ENCODE measurements at places on chromosomes 7 and 10.

- no peak for DNase-seq
These were observed 11.5 kb downstream of the FAM131B start for GRCh38 chr7:143351060-143351459.

- DNase-seq: no peak
These were observed 75.1 kb downstream of the RELN start for GRCh38 chr7:103914147-103914899.

DNA sequence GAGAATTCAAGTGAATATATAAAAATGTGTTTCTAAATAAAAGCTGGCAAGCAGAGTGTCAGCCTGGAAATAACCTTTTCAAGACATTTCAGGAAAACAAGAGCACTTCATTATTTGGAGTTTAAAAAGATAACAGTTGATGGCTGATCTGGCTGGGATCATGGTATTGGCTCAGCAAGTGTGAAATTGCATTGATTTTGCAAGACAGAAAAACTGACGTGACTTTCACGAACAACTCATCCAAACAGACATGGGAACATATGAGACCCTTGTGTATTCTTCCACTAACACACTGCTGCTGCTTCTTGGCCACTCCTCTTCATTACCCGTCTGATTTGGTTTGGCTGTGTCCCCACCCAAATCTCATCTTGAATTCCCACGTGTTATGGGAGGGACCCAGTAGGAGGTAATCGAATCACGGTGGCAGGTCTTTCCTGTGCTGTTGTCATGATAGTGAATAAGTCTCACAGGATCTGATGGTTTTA is 108.5 kb downstream of the RAB18 start:
- DNase-seq: no peak

DNA sequence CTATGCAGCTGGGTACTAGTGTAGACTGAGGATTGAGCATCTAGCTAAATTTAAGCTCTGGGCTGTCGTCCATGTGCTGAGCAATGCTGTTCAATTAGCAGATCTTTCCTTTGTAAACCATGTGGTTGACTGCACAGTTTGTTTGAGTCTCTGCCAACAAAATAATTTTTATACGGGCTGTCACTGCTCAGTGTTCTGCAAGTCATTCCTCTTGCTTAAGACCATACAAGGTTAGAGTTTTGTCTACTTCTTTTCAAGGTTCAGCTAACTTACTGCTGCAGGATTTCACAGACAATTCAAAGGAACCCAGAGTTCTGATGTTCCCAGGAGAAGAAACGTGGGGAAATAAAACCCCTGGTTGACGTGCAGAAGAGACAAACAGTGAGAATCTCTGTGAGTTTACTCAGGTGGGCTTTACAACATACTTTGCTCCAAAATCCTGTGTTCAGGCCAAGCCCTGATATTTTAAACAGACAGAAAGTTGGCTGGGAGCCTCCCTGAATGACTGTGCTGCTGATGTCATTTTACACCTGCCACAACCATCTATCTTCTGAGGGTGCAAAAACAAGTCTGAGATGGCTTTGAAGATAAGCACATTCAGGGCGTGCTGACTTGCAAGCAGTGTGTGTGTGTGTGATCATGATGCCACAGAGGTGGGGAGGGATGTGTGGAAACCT is 177.1 kb upstream of the SVIL start:
- peak; percentile 62 for DNase-seq

- DNase-seq: no peak
These were observed 333.8 kb downstream of the CXCL12 start for GRCh38 chr10:44051091-44051490.

DNA sequence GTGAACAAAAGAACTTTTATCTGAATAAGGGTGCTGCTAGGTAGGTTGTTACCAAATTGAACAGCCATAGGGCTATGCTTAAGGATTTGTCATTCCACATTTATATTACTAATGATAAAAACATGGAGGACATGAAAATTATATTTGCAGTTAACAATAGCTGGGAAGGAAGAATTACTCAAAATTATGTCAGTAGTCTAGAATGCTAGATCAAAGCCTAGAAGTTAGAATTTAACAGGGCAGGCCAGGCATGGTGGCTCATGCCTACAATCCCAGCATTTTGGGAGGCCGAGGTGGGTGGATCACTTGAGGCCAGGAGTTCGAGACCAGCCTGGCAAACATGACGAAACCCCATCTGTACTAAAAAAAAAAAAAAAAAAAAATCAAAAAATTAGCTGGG is 9.4 kb downstream of the STK17A start:
- no peak for DNase-seq

GRCh38 chr7:86665669-86666068 is 22.0 kb downstream of the GRM3 start:
- DNase-seq: no peak

DNA sequence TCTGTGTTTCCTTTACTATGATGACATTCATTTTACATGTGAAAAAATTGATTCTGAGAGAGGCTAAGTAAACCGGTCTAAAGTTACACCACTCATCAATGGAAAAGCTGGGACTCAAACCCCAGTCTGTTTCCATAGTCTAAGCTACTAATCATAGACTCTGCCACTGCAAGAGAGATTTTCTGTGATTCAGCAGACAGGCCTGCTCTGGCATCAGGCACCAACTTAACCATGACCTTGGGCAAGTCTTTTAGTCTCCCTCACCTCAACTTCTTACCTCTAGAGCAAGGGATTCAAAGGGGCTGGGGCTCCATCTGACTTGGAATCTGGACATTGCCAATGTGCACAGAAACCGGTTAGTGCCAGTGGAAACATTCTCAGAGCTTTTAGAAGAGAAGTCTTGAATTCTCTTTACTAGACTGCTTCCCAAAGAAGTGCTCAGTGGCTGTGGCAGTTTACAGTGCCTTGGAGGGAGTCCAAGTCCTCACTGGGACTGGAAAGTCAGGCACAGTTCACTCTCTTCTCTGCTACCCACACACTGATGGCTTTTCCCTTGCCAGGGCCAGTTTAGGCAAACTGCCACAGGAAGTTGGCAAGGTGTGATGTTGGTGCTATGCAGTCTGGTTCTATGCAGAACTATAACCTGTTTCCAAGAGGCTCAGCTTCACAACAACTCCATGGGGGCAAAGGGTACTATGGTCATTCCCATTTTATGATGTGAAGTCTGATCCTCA is 4.5 kb upstream of the BLNK start:
- no peak for DNase-seq

- no peak for DNase-seq
These were observed 192.9 kb downstream of the EVX1 start for GRCh38 chr7:27435461-27435860.

GRCh38 chr10:76729841-76730487 is 907.6 kb downstream of the KCNMA1 start:
- no peak for DNase-seq

DNA sequence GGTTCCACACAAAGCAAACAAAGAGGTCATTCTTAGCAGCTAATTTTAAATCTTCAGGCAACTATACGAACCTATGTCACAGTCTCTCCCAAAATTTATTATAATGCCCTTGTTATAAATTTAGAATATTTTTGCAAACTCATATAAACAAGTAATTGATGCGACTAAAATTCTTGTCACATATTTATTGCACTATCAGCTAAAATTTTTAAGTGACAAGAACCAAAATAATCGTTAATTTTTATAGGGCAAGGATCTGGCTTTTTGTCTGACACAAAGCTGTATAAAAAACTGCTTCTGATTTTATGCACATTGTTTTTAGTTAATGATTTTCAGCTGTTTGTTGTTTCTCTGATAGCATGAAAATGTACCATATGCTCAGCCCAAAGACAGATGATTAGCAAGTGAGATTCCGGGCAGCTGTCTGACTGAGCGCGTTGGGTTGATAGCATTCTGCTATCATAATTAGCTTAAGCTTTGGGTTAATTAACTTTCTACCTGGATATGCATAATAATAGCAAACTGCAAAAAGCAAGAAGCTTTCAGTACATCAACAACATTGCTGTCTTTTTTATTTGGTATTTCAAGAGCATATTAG is 136.0 kb downstream of the MGMT start:
- DNase-seq: no peak

DNA sequence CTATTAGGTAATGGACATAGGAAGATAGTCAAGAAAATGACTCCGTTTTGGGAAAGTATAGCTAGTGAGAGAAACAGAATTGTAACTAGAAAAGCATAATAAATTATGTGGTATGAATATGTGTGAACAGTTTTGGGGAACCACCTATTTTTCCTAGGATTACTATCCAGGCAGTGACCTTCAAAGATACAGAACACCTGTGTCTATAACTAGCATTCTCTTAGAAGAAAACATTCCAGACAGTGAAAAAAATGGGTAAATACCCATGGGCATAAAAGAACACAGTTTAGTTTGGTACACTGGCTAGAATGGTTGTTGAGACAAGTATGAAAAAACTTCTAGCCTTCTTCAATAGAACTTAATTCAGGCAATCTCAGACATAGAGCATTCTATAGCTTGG is 690.8 kb downstream of the MAGI2 start:
- DNase-seq: no peak

- DNase-seq: no peak
These were observed 101.2 kb upstream of the STEAP1 start for GRCh38 chr7:90053094-90053493.

GRCh38 chr7:130189343-130189742 is 15.9 kb downstream of the TMEM209 start:
- DNase-seq: no peak

DNA sequence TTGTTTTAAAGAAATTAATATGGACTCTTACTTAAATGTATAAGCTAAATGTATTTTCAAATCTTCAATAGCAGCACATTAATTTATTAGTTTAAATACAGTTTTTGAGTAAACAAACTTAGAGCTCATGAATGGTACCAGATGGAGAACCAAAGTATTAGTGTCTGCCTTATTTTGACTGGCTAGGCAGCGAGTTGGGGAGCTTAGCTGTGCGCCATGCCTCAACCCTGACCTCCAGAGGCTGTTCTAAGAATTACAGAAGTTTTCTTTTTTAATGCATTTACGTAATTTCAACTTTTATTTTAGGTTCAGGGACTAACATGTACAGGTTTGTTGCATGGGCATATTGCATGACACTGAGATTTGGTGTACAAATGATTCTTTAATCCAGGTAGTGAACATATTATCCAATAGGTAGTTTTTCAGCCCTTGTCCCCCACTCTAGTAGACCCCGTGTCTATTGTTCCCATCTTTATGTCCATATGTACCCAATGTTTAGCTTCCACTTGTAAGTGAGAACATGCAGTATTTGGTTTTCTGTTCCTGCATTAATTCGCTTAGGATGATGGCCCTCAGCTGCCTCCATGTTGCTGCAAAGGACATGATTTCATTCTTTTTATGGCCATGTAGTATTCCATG is 166.8 kb downstream of the IQUB start:
- DNase-seq: peak; percentile 59

GRCh38 chr7:19107081-19107355 is 10.4 kb downstream of the TWIST1 start:
- no peak for DNase-seq

- peak; percentile 30 for DNase-seq
These were observed 219.7 kb upstream of the ADARB2 start for GRCh38 chr10:1957057-1957456.

DNA sequence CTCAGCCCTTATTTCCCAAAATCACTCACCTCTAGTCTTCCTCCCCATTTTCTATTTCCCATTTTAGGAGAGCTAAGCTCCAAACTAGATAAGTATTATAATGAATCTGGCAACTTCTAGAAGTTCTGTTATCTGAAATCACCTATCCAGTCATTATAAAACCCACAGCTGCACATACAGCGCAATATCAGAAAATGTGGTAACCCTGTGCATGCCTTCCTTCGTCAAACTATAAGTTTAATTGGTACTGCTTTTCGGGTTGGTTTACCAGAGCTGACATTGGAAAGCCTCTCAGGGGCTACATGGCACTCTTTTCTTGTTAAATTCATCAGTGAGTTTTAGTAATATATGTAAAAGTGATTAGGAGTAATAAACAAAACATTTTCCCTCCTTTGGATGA is 1.6 kb downstream of the LAMB4 start:
- DNase-seq: no peak

- peak; percentile 28 for DNase-seq
These were observed 393 bp downstream of the ZNF467 start for GRCh38 chr7:149772956-149773434.

GRCh38 chr7:45181286-45181960 is 23.8 kb downstream of the RAMP3 start:
- no peak for DNase-seq

DNA sequence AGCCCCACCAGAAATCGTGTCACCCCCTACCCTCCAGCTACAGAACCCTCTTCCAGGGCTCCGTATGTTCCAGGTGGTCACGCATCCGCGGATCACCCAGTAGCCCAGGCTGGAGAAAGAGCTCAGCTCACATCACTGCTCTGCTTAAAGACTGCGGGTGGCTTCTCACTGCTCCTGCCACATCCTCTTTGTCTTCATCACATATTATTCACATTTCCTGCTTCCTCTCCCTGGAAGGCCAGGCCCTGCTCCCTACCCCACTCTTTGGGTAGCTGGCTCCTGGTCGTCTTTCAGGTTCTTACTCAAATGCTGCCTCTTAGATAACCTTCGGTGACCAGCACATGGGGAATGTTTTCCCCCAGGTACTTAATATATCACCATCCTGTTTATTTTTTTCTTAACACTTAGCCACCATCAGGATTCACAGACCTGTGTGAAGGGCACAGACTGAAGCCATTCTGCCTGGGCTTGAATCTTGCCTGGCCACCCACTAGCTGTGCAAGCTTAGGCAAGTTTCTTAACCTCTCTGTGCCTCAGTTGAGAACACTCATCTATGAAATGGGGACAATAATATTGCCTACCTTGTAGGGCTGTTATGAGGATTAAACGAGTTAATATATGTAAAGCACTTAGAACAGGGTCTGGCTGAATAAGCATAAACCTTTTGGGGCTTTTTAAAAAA is 307.8 kb downstream of the PRPF18 start:
- no peak for DNase-seq

- peak; percentile 53 for DNase-seq
These were observed 41.7 kb downstream of the VCL start for GRCh38 chr10:74039561-74040145.

DNA sequence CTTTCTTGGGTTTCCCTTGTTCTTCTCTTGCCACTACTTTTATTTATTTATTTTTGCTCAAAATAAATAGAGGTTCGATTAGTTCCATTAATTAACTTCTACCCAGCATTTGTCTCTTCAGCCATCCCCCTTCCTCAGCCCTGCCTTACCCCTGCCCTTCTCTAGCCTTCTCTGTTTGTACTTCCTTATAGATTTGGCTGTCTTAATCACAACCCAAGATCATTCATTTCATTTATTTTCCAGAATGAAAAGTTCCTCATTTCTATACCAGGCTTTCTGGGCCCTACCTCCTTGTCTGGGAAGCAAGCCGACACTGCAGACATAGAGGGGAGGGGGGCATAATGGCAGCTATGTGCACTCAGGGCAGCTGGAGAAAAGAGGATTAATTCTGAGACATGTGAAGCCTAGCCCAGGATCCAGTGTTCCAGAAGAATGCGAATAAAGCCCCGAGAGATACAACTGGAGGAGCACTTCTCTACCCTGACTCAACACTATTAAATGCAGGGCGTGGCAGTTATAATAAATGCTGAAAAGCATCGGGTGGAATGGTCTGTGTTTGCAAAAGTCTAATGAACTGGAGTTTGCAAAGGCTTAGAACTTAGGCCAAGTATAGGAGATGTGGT is 6.4 kb upstream of the PDCD4 start:
- DNase-seq: peak; percentile 63

GRCh38 chr10:126309228-126309883 is 78.9 kb downstream of the ADAM12 start:
- no peak for DNase-seq

Measured in hematopoietic multipotent progenitor cell treated with erythropoietin and hydrocortisone succinate and interleukin-3 and kit ligand, for 6 days (in vitro differentiated cells).